ENCODE measurements at places on chromosomes 3 and 15.
A peak's percentile ranks its signal among the peaks of the same experiment; 100 is the strongest.

GRCh38 chr3:186316666-186317260 is 45.3 kb downstream of the DGKG start:
- no peak for DNase-seq

DNA sequence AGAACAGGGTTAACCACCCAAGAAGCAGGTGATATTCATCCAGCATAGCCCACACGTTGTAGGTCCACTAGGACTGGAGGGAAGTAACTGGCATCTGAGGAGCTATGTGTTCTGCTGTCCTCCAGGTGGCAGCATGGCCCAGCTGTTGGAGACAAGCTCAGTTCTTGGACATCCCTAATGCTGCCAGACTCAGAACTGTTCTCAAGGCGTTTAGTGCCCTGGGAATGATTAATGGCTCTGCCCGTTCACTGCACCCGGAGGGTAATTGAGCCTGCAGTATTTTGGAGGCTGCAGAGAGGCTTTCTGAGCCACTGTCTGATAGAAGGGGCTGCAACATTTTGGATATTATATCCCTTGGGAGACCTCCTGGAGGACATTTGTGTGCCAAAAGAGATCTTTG is 521.3 kb upstream of the SEMA6D start:
- DNase-seq = peak; percentile 83

- DNase-seq = peak; percentile 90
Observed at GRCh38 chr3:56988458-56989168, 71.9 kb upstream of the SPATA12 start.

DNA sequence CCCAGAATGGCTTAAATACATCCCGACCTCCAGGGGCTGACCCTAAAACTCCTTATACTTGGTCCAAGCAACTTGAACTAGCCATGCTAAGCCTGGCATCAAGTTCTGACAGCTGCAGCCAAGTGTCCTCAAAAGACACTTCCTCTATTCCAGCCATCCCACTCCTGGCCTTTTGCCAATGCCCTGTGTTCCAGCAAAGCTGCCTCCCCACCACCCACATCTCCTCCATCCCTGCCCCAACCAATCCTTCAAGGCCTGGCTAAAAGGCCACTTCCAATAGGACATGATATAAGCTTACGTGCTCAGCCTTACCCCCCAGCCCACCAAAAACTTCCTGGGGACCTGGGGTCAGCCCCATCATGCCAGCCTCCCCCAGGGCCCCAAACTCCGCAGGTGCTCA is 40.9 kb downstream of the SEMA3G start:
- no peak for DNase-seq

- DNase-seq = no peak
Observed at GRCh38 chr3:24454856-24455255, 39.8 kb downstream of the THRB start.

DNA sequence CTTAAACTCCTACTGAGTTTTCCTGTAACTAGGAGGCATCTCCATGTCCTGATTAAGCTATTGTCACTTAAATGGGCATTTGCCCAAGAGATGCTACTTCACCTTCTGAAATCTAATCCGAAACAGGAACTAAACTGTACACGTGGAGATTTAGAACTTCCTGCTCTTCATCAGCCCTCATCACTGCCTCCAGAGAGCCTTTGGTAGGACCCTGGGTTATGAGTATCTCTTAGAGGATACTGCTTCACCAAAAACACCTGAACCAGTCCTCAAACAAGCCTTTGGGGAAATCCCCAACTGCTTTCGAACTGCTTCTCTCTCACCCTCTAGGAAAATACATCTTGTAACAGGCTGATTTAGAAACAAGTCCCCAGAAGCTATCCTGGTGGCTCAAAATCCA is 320.3 kb downstream of the GAP43 start:
- no peak for DNase-seq

DNA sequence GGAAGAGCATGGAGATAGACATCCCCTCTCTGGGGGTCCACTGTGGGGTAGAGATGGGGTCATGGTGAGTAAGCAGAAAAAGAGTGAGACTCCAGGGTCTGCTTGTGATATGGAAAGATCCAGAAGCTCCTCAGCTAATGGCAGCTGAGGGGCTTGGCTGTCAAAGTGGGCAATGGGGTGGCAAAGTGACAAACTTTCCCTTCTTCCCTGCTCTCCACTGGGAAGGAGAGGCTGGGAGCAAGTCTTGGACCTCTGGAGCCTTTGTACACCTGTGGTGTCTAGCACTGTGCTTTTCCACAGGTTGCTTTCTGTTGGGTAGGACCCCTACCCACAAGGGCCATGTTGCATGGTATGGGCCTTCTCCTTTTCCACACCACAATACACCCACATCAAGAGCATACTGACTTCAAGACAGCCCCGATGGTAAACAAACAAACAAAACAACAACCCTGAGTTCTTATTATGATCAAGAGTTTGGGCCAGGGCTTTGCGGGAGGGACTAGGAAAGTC is 3.5 kb downstream of the ITGA11 start:
- no peak for DNase-seq

DNA sequence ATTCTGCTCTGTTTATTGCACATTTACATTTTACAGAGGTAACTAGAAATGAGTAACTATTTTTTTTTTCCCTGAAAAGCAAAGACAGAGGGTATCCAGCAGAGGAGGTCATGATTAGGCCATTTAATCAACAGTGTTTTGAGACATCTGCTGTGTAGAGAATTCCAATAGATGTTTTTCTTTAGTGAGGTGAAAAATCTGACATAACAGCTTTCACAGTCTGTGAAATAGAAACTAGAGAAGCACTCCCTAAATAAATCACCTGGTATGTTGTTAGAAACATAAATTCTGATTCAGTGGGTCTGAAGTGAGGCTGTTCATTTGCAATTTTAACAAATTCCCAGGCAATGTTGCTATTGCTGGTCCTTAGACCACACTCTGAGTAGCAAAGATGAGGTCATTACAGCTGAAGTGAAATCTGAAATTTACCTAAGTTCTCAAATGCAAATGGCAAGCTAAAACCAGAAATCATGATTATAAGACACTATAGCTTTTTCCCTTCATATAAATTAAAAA is 329.2 kb upstream of the LRRC3B start:
- DNase-seq = no peak

DNA sequence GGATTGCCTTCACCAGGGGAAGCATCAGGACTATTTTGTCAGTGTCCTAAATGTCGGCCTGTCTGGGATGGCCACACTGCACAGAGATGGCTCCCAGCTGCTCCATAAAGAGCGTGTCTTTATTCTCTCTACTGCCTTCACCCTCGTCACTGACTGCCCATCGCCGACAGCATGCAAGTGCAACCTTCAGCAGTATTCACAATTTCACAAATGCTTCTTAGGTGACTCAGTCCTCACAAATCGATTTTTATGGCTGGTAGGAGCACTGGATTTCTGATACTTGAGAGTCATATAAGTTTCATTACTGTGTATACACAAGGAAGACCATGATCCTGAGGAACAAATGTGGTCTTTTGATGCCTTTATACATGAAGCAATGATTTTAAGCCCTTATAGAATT is 1.1 kb upstream of the SSUH2 start:
- no peak for DNase-seq

- DNase-seq = no peak
Observed at GRCh38 chr15:85477061-85477460, 96.7 kb downstream of the AKAP13 start.

- no peak for DNase-seq
Observed at GRCh38 chr3:60282866-60283265, 968.4 kb downstream of the FHIT start.

DNA sequence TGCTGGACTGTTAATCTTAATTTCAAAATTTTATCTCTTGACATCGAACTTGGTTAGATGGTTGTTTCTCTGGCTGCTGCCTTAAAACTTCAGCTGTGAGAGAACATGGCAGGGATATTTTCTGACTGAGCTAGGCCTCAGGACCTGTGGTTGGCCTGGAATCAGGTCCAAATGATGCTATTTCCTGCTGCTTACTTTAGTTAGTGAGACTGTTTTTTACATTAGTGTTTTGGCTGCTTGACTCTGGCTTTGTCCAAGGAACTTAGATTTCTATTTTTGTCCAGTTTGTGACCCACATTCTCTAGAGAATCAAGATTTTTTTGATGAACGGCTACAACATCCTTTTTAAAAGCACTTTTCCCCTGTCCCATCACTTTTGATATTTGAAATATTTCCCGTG is 497.9 kb upstream of the SGO1 start:
- no peak for DNase-seq

GRCh38 chr3:110077093-110077492 is 739.7 kb upstream of the DPPA4 start:
- DNase-seq = no peak

- no peak for DNase-seq
Observed at GRCh38 chr3:147393943-147394883, 12.1 kb downstream of the ZIC4 start.

GRCh38 chr3:148758303-148758884 is 60.7 kb downstream of the AGTR1 start:
- DNase-seq = no peak

GRCh38 chr15:58924327-58924726 is 9.2 kb downstream of the SLTM start:
- no peak for DNase-seq

GRCh38 chr3:159978918-159979703 is 9.5 kb upstream of the IL12A start:
- no peak for DNase-seq

GRCh38 chr3:17911986-17912760 is 169.7 kb upstream of the TBC1D5 start:
- no peak for DNase-seq

- no peak for DNase-seq
Observed at GRCh38 chr3:139811331-139811730, 123.7 kb upstream of the CLSTN2 start.

- DNase-seq = peak; percentile 60
Observed at GRCh38 chr3:52471371-52472238, 16.2 kb downstream of the NISCH start.

DNA sequence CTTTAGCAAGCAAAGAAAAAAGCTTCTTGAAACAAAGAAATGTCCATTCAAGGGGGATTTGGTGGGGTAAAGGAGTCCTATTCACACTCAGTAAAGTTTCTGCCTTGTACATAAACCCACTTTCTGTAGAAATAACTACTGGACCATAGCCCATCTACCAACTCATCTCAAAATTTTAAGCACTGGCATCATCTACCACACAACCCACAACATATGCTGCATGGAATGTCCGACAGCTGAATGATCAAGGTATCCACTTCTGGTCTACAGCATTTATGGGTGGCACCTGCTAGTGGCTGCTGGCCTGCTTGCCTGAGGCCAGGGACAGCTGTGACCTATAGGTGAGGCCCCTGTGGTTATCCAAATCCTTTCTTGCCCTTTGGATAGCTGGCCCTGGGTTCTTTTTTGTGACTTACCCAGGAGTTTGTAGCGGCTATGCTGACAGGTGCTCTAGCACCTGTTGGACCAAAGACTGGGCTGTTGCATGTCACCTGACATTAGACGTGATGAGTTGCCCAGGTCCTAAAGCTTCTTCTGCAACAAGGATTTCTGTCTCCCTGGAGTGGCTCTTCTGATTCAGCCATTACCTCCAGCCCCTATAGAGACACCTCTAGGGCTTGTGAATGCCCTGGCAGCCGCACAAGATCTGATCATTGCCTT is 19.2 kb upstream of the MEF2A start:
- no peak for DNase-seq

DNA sequence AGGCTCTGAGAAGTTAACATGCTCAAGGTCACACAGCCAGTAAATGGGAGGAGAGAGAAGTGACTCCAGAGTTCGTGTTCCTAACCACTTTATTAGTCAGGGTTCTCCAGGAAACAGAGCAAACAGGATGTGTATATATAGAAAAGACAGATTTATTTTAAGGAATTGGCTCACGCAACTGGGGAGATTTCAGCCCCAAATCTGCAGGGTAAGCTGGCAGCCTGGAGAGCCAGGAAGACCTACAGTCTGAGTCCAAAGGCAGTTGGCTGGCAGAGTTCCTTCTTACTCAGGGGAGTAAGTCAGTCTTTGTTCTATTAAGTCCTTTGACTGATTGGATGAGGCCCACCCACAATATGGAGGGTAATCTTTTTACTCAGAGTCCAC is 118.2 kb upstream of the PROK2 start:
- DNase-seq = no peak

DNA sequence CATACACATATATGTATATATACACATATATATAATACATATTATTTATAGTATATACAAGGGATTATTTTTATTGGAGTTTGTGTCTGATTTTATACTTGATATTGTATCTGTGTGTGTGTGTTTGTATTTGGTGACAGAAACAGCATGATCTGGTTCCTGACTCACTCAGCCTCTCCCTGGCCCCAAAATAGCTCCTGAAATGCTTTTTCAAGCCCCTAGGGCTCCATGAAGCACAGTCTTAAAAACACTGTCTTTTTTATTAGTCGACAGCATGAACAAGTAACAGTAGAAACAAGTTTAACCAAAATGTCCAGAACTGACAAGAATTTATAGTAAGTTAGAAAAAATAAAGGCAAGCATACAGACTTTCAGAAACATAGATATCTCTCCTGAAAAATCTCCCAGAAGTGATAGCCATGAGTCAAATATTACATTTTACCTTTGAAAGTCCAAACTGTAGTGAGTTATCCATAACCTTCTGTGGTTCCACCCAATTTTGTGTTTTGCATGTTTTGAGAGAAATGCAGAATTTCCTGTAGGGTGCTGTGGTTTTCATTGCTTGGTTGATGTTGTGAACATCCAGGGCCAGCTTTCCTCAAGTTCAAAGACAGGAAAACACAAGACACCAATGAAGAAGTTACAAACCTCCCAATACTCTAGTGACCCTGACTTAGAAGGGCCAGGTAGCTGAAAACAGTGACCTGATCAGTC is 98.5 kb upstream of the CCDC80 start:
- DNase-seq = no peak

DNA sequence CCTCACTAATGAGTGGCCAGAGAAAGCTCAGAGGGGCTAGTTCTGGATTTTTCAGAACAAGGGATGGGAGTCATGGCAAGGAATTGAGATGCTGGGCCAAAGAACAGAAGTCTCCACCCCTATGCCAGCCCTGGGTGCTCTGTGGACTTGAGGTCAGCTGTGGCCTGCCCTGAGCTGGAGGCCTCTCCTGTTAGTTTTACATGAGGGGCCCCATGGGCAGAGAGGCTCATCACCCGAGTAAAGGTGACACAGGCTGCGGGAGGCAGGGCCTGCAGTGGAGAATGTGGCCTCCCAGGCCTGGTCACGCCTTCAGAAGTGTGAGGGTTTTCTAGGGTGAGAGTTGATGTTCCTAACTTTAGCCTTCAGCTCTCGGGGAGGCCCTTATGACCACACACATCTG is 44.9 kb downstream of the ABHD5 start:
- no peak for DNase-seq

- DNase-seq = no peak
Observed at GRCh38 chr3:40044487-40044886, 235.1 kb downstream of the MYRIP start.

- no peak for DNase-seq
Observed at GRCh38 chr3:118548434-118548833, 486.2 kb downstream of the IGSF11 start.

GRCh38 chr3:12046406-12046805 is 42.2 kb downstream of the SYN2 start:
- no peak for DNase-seq

- no peak for DNase-seq
Observed at GRCh38 chr15:42106288-42106687, 11.9 kb upstream of the PLA2G4D start.

GRCh38 chr3:122628567-122628966 is 51.1 kb downstream of the PARP15 start:
- DNase-seq = no peak
